ENCODE measurements at places on chromosomes 1 and 21. TPM values are rescaled to one million over a fixed set of nuclear protein-coding genes. Genes with fewer than 3 reads are reported as not detected.
A peak's percentile ranks its signal among the peaks of the same experiment; 100 is the strongest.

Gene TMEM50B
- 34.9 TPM for total RNA-seq

GRCh38 chr1:18630511-18631495 is at the start of gene PAX7:
PAX7 (plus strand) TSS chr1:18630846; CDS start chr1:18631604, 758 bp downstream.
- DNase-seq = peak; percentile 63

DNA sequence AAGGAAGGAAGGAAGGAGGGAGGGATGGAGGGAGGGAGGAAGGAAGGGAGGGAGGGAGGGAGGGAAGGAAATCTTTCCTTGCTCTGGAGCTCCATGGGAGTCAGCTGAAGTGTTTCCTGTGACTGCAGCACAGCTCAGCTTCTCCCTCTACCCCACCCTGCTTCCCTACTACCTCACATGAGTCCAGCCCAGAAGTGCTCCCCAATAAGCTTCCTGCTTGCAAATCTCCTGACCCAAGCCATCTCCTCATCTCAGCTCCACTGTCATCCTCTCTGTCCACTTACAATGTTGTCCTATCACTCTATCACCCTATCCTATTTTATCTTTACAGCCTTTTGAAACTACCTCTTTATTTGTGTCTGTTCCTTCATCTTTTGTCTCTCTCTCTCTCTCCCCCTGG is 52.9 kb upstream of the SSBP3 start:
- DNase-seq = no peak

GRCh38 chr1:108113496-108113895 is 86.6 kb downstream of the SLC25A24 start:
- no peak for DNase-seq

- DNase-seq = peak; percentile 82
Measured at GRCh38 chr1:81832573-81832972, 31.8 kb downstream of the ADGRL2 start.

Gene FCGR3B
- total RNA-seq = not detected

Gene NR0B2
- not detected for total RNA-seq

DNA sequence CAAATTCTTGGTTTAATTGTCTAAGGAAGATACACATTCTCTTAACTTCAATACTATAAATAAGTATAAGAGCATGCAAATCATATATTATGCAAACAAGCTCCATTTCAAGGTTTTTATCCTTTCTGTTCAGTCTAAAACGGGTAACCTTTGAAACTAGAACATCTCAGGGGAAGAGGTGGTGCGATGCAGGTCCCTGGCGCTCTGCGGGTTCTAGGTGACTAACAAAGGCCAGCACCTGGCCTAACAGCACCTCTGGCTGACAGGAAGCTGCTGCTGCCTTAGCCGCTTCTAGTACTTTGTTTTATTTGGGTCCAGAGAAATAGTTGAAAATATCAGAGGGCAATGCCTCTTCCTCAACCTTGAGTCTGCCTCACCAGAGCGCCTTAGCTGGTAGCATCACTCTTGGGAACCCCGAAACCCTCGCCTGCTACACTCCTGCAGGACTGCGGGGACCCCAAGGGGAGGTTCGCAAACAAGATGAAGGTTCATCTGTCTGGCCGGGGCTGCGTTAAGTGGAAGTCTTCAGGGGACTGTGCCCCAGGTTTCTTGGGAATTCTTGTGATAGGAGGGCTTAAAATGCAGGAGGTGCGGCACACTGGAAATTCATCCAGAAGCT is 45.5 kb downstream of the PRDM15 start:
- DNase-seq = no peak

DNA sequence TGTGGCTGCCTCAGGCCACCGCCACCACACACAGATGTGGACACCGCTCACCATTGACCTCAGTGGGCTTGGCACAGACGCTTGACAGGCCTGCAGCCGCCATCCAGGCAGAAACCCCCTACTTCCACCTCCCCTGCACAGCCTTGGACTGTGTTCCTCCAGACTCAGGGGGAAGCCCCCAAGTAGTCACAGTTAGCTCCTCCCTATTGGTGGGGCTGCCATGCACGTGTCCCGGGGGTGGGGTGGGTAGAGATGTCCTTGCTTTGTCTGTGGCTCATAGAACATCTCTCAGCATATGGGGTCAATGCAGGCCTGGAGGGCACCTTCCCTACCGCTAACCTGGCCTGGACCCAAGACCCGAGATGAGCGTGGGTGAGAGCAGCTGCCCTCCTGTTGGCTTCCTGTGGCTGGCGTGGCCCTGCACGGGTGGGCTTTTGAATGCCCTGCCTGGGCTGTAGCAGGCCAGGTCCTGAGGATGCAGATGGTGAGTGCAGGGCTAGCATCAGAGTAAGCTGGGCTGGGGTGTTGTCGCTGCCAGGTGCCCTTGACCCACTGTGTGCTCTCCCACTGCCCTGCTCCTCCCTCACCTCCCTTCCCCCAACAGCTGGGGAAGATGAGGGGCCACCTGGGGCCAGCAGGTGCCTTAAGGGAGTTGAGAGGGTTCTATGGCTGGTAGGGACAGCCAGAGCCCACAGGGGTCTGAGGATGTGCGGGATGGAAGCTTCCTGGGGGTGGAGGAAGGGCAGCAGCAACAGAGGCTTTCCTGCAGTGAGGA is 6.2 kb downstream of the CROCC start:
- DNase-seq = no peak

DNA sequence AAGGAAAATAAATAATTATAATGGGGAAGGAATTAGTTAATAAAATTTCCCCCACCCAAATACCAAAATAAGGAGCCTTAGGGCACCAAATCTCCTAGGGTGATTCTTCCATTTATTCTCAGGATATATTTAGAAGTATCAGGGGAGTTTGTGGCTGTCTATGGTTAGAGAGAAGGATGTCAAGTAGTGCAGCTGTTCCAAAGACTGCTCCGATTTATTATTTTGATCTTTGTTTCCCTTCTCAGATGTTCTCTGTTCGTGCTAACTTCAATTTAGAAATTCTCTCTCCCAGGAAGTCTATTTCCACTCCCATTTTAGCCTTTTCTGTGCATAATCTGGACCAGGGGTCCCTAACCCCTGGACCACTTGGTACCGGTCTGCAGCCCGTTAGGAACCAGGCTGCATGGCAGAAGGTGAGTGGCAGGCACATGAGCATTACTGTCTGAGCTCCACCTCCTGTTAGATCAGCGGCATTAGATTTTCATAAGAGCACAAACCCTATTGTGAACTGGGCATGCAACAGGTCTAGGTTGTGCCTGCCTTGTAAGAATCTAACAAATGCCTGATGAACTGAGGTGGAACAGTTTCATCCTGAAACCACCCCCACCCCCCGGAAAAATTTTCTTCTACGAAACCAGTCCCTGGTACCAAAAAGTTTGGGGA is 9.3 kb upstream of the MAST2 start:
- DNase-seq = no peak

- peak; percentile 83 for DNase-seq
Measured at GRCh38 chr1:27403065-27403726, 10.8 kb downstream of the GPR3 start.

DNA sequence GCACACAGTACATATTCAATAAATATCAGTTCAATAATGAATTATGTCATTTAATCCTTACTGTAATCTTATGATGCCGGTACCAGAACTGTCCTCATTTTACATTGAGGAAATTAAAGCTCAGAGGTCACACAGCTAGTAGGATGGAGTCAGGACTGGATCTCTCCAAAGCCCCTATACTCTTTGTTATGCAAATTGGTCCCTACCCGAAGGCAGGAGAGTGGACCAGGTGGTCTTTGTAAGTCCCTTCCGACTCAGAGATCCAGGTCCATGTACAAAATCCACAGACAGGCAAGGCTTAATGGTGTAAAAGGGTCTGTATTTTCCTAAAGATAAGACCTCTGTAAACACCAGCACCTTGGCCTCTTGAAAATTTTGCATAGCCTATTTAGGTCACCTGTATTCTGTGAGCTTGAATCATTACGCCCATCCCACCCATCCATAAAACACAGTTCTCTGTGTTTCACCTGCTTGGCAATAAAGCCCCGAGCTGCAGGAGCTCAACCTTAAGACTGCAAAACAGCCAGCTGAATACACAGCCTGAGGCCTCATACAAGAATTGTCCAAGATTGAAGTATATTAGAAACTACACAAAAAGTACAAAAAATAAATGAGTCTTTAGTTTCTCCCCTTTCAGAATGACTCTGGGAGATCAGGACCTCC is 41.7 kb downstream of the PLXNA2 start:
- no peak for DNase-seq

Gene IGFN1
- 0.51 TPM for total RNA-seq

Gene CD164L2
- not detected for total RNA-seq

- no peak for DNase-seq
Measured at GRCh38 chr1:155219592-155220031, 11.1 kb downstream of the MTX1 start.

DNA sequence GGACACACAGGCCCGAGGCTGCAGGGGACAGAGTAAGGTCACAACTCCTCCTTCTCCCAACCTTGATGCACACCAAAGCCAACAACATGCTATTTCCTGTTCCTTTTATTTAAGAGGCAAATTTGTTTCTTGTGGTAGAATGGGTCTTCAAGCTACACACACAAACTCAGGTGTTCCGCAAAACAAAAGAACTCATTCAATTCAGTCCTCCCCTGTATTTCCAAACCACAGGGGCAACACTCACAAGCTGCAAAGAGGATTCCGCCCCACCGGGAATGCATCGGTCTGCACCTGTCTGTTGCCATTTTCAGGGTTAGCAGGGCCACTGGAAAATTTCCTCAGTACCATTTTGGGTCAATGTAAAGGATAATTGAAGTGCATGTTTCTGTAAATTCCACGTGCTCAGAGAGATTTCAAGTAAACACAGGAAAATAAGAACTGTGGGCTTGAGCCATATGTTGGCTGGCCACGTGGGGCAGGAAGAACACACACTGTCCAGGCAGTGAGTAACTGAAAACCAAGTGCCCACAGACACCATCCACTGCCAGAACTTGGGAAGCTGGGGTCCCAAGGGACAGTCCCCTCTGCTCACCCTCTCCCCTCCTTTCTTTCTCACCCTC is 145.2 kb upstream of the ERG start:
- DNase-seq = no peak

GRCh38 chr1:8409106-8409505 is 91.2 kb downstream of the SLC45A1 start:
- peak; percentile 64 for DNase-seq

GRCh38 chr1:7621334-7622219 is 149.5 kb upstream of the VAMP3 start:
- no peak for DNase-seq

DNA sequence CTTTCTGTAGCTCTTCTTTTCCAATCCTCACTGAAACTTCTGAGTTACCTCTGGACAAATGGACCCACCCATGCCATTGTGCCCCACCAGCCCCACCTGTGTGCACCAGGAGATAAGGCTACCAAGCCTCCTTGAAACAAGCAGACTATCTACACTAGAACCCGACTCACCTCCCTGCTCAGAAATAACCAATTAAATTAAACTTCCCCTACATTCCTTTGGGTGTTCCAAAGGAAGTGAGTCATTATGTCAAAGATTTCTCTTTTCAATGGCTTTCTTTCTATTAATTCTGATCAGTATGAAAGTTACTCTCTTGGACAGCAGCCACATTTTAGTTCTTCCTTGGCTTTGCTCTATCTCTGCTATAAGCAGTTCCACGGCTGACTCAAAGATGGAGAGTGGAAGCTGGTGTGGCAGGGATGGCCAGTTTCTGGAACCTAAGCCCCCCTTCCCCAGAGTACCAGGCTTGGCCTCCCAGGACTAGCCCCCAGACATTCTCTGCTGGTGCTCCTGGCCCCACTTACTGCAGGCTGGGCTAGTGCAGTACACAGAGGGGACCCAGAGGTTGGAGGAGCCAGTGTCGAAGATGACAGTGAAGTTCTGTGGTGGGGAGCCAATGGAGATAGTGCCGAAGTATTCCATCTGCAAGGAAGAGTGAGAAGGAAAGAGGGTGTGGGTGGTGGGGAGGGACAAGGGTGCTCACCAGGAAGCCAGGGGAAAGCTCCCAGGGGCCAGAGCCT is 1.9 kb downstream of the CTSE start:
- no peak for DNase-seq

- DNase-seq = peak; percentile 27
Measured at GRCh38 chr1:76764638-76765454, 102.4 kb upstream of the ST6GALNAC5 start.

- peak; percentile 32 for DNase-seq
Measured at GRCh38 chr1:38125837-38126520, 79.4 kb upstream of the POU3F1 start.

DNA sequence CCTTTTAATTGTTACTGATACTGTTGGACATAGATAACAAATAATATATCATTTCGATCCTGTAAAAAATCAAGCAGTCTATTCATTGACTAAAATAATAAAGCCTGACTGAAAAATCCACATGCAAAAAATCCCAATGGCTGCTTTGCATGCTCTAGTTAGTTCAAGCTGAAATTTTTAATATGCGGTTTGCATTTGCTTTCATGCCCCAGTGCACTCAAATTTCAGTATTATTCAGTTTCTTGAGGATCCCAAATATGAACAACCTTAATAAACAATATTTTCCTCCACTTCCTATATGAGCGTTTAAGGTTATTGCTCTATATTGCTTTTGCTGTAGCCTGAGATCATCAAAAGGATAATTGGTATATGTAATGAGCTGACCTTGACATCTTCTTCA is 75.1 kb upstream of the DPH5 start:
- DNase-seq = no peak

Gene ZMYND12
- not detected for total RNA-seq

Gene ERICH3
- total RNA-seq = not detected

Gene DHRS3
- 49.4 TPM for total RNA-seq

Gene MX1
- 38.7 TPM for total RNA-seq

Gene RGS7
- 0.27 TPM for total RNA-seq

Gene HNRNPR
- 196 TPM for total RNA-seq

- peak; percentile 9 for DNase-seq
Measured at GRCh38 chr1:231072041-231072440, 32.0 kb upstream of the FAM89A start.

DNA sequence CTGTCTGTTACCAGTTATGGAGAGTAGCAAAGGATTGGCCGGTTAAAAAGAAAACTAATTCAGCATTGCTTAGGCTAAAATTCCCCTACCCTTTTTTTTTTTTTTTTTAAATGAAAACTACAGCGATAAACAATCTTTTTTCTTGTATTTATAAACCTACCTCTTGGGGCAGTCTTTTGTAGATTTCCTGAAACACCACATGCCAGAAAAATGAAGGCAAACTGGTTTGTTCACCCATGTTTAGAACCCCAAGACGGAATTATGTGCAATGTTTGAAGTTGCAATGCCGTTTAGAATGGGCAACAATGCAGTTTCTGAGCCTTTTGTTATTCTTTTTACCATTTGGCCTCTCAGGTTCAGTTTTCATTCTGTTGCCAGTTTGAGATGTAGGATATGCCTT is 59.1 kb downstream of the PRDM2 start:
- no peak for DNase-seq

- DNase-seq = no peak
Measured at GRCh38 chr1:213641312-213641711, 346.5 kb upstream of the PROX1 start.

DNA sequence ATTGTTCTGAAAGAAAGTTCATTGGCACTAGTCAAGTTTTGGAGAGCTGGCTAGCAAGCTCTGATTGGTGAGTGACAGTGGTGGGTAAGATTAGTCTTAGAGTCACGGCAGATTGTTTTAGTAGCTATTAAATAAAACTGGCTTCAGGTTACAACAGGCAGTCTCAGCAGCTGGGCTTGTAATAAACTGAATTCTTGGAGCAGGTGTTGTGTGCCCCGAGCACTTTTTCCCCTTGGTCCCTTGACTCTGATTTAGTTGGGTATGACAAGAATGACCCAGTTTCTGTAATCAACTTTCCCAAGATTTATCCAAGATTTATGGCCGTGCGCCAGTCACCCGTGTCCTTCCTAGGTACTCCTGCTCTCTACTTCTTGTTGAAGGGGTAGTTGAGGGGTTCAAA is 40.2 kb downstream of the TBCE start:
- DNase-seq = no peak

- DNase-seq = no peak
Measured at GRCh38 chr1:208000504-208000903, 89.6 kb upstream of the CD34 start.

Gene FAAH
- 3.8 TPM for total RNA-seq

Gene ADAMTS4
- total RNA-seq = 0.91 TPM
